ENCODE measurements at places on chromosomes 16 and 17.

GRCh38 chr17:73750975-73751374 is 106.7 kb upstream of the SDK2 start:
- H3K4me3 ChIP-seq = no peak overlapping the region
- H3K4me1 ChIP-seq = peaks cover 9% of the 10 kb centered on the region
- DNase-seq = no peak
- H3K27me3 ChIP-seq = peaks cover 66% of the 10 kb centered on the region
- no peak overlapping the region for H3K27ac ChIP-seq
- H3K36me3 ChIP-seq = peaks cover 8% of the 10 kb centered on the region

- DNase-seq = no peak
- H3K27ac ChIP-seq = no peak overlapping the region
- no peaks in the 10 kb centered on the region for H3K27me3 ChIP-seq
Measured at GRCh38 chr17:27615121-27615520, 15.9 kb upstream of the LGALS9 start.

GRCh38 chr16:25493136-25493811 is 198.5 kb upstream of the HS3ST4 start:
- H3K4me3 ChIP-seq = no peak overlapping the region
- H3K36me3 ChIP-seq = no peaks in the 10 kb centered on the region
- no peak for DNase-seq
- H3K27ac ChIP-seq = no peak overlapping the region

DNA sequence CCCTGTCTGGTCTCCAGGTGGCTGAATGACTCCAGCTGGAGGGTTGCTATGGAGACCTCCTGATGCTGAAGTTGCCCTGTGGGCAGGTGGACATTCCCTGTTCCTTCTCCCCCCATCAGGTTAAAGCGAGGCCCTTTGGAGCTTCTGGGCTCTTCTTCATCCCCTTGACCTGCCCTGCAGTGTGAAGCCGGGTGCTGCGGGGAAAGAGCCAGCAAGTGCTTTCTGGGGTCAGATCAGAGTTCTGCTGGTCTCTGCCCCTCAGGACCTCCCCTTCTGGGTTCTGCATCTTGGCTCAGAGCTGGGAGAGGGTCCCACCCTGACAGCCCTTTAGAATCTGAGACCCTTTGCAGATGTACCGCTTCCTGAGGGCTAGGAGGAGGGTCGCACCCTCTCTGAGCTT is 25.1 kb downstream of the NKD1 start:
- no peaks in the 10 kb centered on the region for H3K36me3 ChIP-seq
- peaks cover 60% of the 10 kb centered on the region for H3K27me3 ChIP-seq
- no peak for DNase-seq
- H3K4me1 ChIP-seq = no peaks in the 10 kb centered on the region
- no peak overlapping the region for H3K27ac ChIP-seq
- no peak overlapping the region for H3K4me3 ChIP-seq

GRCh38 chr17:5631958-5632590 is 47.8 kb upstream of the NLRP1 start:
- no peak for DNase-seq

DNA sequence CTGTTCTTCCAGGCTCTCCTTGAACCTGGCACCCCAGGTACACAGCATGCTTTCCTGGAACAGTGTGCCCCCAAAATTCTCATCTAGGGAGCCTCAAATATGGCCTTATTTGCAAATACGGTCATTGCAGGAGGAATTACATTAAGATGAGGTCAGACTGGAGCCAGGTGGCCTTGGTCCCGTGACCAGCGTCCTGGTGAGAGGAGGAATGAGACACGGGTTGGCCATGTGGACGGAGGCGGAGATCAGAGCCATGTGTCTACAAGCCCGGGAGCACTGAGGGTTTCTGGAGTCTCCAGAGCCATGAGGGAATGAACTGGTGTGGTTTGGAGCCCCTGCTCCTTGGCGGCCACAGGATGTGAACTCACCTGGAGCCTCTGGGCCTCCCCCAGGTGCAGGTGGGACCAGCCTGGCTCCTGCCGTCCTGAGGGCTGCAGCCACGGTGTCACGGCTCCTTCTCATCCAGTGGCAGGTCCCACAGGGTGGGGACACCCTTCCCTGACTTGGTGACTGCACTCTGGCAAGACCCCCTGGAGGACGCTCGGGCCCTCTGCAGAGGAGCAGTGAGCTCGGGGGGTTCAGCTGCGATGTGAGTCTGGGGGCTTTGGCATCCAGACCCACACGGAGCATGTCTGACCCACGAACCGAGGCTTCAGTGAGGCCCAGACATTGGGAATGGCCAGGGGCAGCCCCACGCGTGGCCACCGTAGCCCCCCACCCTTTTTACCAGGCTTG is 21.8 kb upstream of the GNG13 start:
- H3K27ac ChIP-seq = no peak overlapping the region
- peaks cover 39% of the 10 kb centered on the region for H3K27me3 ChIP-seq
- H3K4me3 ChIP-seq = no peak overlapping the region

GRCh38 chr16:75576384-75576811 is 10.2 kb downstream of the GABARAPL2 start:
- H3K4me3 ChIP-seq = no peak overlapping the region
- H3K4me1 ChIP-seq = no peaks in the 10 kb centered on the region
- no peak for DNase-seq
- peaks cover 17% of the 10 kb centered on the region for H3K36me3 ChIP-seq
- no peak overlapping the region for H3K27ac ChIP-seq

GRCh38 chr17:32239456-32239855 is 26.2 kb upstream of the RHBDL3 start:
- no peak for DNase-seq
- H3K27ac ChIP-seq = no peak overlapping the region
- H3K27me3 ChIP-seq = no peaks in the 10 kb centered on the region
- H3K36me3 ChIP-seq = no peaks in the 10 kb centered on the region

GRCh38 chr17:7023576-7024401 is 939 bp downstream of the BCL6B start:
- DNase-seq = no peak
- no peaks in the 10 kb centered on the region for H3K4me1 ChIP-seq
- H3K4me3 ChIP-seq = no peak overlapping the region
- no peak overlapping the region for H3K27ac ChIP-seq
- H3K27me3 ChIP-seq = peaks cover 26% of the 10 kb centered on the region

DNA sequence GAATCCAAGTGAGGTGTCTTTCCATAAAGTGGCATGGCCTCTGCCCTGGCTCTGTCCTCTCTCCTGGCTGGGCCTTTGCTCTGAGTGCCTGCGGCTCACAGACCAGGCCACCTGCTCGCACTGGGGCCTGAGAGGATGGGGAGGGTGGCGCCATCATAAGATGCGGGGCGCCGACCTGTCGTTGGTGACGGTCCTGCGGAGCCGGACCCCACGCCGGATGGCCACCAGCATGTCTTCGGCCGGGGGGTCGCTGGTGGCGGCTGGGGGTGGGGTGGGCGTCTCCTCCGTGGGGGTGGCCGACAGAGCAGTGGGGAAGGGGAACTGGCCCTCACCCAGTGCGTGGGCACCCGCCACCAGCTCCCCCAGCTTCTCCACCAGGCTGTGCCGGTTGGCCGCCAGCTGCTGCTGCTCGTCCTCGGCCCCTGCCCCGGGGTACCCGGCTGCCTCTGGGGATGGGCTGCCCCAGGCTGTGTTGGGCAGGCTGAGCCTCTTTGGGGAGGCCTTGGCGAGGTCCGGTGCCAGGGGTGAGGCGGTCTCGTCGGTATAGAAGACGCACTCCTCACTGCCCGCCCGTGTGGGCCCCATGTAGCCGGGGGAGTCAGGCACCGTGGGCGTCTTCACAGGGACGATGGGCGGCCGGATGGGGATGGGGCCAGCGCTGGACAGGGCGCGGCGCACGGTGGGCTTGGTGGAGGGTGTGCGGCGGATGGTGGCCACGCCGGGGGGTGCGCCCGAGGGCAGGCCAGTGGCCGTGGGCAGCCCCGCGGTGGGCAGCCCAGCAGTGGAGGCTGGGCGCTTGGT is 17.4 kb downstream of the IL34 start:
- no peak overlapping the region for H3K4me3 ChIP-seq
- H3K27me3 ChIP-seq = no peaks in the 10 kb centered on the region
- no peak overlapping the region for H3K27ac ChIP-seq
- DNase-seq = no peak
- no peaks in the 10 kb centered on the region for H3K4me1 ChIP-seq

DNA sequence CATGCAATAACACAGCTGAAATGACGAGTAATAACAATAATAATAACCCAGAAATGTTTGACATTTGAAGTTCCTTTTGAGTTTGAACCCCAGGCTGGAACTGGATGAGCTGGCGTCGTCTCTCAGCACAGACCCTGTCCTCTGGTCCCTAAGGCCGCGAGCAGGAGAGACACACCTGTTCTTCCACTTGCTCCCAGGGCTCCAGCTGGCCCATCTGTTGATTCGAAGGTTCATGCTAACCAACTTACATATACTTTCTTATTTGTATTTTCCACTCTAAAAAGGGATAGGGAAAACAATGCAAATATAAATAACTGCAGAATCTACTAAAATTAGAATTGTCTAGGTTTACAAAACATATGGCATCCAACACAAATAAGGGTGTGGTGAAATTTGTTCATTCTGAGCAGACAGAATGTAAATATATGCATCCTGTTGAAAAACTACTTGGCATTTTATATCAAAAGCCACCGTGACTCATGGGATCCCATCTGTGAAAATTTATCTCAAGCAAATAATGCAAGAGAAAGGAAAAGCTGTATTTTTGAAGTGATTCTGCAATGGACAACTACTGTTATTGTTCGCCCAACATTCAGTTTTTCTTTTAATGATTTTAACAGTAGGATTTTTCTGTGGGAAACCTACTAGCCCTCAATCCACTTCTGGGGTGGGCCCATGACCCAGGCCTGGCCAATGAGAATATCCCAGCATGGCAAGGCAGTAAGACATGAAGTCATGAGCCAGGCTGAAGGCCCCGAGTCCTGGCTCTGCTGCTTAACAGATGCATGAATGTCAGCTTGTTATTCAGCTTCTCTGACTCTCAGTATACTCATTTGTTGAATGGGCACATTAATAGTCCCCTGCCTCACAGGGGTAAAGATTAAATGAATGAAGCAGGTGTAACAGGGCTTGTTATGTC is 13.2 kb upstream of the RGS9 start:
- DNase-seq = no peak
- H3K4me1 ChIP-seq = no peaks in the 10 kb centered on the region
- no peak overlapping the region for H3K27ac ChIP-seq
- H3K36me3 ChIP-seq = peaks cover 9% of the 10 kb centered on the region
- H3K4me3 ChIP-seq = peak overlapping the region; percentile 64

DNA sequence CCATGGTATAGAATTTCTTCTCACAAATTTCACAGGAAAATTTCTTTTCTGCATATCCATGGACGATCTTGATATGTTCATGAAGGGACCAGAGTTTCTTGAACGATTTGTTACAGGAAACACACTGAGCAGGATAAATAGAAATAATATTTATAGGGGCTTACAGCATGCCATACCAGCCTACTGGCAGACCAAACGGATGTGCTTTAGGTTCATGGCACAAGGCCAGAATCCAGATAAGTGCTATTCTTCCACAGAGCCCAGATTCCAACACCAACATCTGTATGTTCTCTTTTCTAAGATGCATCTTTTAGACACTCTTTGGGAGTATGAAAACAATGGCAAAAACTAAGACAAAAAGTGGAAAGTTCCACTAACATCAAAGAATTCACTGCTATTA is 49.3 kb downstream of the ZNF652 start:
- H3K4me1 ChIP-seq = peaks cover 20% of the 10 kb centered on the region
- no peaks in the 10 kb centered on the region for H3K27me3 ChIP-seq
- no peak overlapping the region for H3K27ac ChIP-seq
- H3K36me3 ChIP-seq = no peaks in the 10 kb centered on the region
- H3K4me3 ChIP-seq = no peak overlapping the region

DNA sequence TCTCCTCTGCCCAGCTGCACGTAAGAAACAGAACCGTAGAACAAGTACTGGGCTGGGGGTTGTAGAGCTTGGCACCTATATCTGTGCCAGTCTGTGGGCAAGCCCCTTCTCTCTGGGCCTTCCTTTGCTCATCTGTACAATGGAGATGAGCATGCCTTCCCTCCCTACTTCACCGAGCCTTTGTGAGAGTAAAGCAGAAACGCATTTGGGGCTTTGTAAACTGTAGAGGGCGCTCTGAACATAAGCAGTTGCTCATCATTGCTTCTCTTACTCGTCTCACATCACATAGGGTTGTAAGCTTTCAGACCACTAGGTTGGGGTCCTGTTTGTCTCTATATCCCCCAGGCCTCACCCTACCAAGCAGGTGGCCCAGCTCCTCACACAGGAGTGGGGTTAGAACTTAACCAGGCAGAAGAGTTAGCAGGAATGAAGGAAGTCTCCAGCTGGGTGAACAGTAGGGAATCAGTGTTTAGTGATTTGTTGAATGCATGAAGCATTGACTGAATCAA is 15.1 kb downstream of the SAMD14 start:
- H3K27ac ChIP-seq = no peak overlapping the region
- no peak overlapping the region for H3K4me3 ChIP-seq
- peaks cover 57% of the 10 kb centered on the region for H3K27me3 ChIP-seq

GRCh38 chr16:20849589-20850390 is 43.5 kb downstream of the REXO5 start:
- peaks cover 18% of the 10 kb centered on the region for H3K36me3 ChIP-seq
- peak; percentile 84 for DNase-seq
- H3K27ac ChIP-seq = no peak overlapping the region
- H3K4me1 ChIP-seq = peaks cover 10% of the 10 kb centered on the region
- no peaks in the 10 kb centered on the region for H3K27me3 ChIP-seq

DNA sequence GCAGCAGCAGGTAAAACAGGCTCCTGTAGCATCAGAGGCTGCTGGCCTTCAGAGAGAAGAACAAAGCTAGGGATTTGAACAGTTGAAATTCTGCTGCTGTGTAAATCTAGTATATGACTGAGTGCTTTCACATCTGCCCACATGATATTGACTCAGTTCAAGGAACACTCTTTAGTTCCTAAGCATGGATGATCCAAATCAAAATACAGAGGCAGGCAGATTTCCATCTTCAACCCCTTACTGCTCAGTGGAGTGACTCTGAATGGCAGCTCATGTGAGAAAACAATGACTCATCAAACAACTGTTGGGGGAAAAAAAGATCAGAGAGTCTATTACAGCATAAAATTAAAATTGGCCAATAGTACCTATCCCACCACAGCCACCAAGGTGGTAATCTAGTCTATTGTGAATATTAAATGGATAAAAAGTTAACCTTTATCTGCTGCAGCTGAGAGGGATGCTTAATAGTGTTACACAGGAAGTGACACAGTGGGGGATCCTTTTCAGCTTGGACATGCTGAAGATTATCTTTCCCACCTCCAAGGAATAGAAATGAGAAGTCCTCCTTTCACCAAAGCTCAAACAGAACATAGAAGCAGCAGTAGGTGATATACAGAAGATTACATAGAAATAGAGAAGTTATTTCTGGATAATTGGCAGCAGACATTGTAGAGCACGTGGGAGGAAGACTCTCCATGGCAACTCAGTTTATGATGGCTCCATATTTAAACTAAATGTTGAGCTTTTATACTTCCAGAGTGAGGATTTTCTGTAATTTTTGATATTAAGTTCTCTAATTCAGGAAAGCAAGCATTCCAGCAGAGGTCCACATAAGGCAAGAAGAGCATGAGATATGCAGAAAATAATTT is 239.7 kb upstream of the ERCC4 start:
- H3K27ac ChIP-seq = no peak overlapping the region
- no peak overlapping the region for H3K4me3 ChIP-seq
- DNase-seq = no peak
- H3K27me3 ChIP-seq = no peaks in the 10 kb centered on the region

- no peak for DNase-seq
- peaks cover 5% of the 10 kb centered on the region for H3K27me3 ChIP-seq
- no peaks in the 10 kb centered on the region for H3K36me3 ChIP-seq
- no peak overlapping the region for H3K27ac ChIP-seq
Measured at GRCh38 chr17:32323046-32323445, 18.9 kb downstream of the C17orf75 start.

- no peak overlapping the region for H3K27ac ChIP-seq
- H3K4me1 ChIP-seq = no peaks in the 10 kb centered on the region
- H3K36me3 ChIP-seq = no peaks in the 10 kb centered on the region
- DNase-seq = no peak
- no peak overlapping the region for H3K4me3 ChIP-seq
Measured at GRCh38 chr16:12078405-12079280, 102.1 kb downstream of the SNX29 start.
